NCI-H446 treated with DMSO at 0.1 percent for 48 hours (cell line): ENCODE measurements at places on chromosomes 7 and 10.

DNA sequence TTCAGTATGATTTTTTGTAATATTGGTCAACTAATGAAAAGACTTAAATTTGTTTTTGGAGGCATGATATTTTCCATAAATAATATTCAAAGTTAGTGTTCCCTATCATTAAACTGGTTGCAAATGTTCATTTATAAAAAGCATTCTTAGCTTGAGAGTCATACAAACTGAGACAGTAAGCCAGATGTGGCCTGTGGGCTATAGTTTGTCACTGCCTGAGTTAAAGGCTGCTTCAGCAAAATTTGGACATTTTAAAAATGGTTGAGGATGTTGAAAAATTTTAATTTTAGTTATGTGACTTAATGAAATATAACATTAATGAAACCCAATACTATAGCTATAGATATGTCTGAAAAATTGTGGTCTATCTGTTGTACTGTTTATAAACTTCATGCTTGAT, 180.2 kb upstream of the CACNA2D1 start:
- peak; percentile 44 for DNase-seq

GRCh38 chr10:36669615-36670352, 455.6 kb upstream of the ANKRD30A start:
- no peak for DNase-seq

GRCh38 chr10:69902835-69903535, 101.3 kb downstream of the COL13A1 start:
- no peak for DNase-seq

- DNase-seq: no peak
These were observed 180.5 kb upstream of the ASAH2 start for GRCh38 chr10:50431791-50432190.

GRCh38 chr10:23199768-23200511, 7.8 kb downstream of the PTF1A start:
- DNase-seq: no peak

GRCh38 chr10:68175949-68176348, 56.0 kb downstream of the ATOH7 start:
- DNase-seq: no peak

- DNase-seq: no peak
These were observed 167.0 kb downstream of the FANK1 start for GRCh38 chr10:126063353-126063791.

- DNase-seq: no peak
These were observed 9.4 kb downstream of the MPP7 start for GRCh38 chr10:28293236-28294168.

DNA sequence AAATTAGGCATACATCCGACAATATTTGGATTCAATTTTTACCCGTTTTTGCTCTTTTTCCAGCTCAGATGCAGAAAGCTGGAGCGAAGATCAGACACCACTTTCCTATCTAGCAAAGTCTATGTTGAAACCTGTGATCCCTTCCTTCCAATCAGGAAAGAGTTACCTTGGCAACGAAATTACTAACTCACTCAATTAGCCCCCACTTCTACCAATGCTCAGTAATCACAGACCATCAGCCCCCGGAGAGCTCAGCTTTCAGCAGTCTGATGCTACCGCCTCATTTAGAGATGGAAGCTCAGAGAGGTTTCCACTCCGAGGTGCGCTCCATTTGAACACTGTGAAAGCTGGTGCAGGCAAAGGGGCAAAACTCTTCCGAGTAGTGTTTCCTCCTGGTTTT, 6.7 kb downstream of the FRAT1 start:
- DNase-seq: no peak

- DNase-seq: no peak
These were observed 201.0 kb upstream of the ADARB2 start for GRCh38 chr10:1938317-1938716.

DNA sequence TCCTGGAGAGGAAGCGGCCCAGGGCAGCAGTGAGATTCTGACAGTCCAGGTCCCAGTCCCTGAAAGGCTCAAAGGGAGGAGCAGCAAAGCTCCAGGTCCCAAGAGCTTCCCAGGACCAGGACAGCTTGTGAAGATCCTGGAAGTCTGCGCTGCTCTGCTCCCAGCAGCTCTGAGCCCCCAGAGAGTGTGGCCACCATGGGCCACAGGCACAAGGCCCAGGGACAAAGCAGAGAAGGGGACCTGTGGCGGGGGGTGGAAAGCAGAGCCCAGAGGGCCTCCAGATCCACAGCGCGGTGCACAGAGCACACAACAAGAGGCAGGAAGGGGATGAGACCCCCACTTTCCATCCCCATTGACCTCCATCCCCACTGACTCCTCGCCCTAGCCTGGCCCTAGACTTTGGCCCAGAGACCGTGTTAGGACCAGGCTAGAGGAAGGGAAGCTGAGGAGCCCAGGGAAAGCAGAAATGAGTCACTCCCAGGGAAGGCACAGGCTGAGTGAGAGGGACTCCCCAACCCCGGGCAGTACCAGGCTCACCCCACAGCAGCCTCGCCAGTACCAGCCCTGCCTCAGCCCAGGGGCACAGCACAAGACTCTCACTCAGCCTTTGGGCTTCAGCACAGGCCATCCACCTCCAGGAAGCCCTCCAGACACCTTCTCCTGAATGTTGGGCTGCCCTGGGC, 75.5 kb downstream of the GRID1 start:
- DNase-seq: no peak

- DNase-seq: no peak
These were observed 874.1 kb downstream of the GRM8 start for GRCh38 chr7:126378642-126379041.

DNA sequence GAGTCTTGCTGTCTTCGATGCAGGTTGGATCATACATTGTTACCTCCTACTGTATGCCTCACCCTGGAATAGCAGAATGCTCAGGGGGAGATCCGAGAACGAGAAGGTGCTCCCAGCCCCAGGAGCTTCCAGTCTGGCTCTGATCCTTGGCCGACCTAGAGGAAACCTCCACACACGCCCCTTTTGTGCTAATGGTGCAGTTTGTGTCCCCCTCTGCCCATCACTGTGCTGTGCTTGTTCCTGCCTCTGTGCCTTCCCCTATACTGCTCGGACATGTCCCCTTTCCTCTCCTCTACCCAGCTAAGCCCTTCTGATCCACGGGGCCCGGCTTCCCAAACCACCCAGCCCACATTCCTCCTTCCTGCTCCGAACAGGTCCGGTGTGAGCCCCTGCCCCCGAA, 32.5 kb downstream of the ZNF775 start:
- DNase-seq: no peak

DNA sequence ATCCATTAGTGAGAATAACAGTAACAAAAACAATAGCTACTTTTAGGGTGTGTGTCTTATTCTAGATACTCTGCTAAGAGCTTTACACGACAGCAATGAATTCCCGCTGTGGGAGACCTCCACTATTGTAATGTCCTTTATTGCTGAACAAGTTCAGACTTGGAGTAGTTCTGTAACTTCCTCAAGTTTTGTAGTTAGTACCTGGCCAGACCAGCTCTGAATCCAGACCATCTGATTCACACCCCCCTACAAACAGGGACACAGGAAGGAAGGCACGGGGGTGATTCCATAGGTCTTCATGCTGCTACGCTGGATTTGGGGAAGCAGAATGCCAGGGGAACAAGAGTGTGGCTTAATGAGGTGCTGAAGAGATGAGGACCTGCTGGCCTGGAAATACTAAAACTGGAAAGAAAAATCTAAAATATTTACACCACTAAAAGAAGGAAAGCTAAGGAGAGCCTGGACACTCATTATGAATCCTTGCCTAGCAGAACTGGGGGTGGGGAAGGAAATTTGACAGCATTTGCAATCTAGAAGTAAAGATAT, 194.6 kb upstream of the TMEM72 start:
- DNase-seq: no peak

- DNase-seq: no peak
These were observed 36.2 kb upstream of the PPIF start for GRCh38 chr10:79310911-79311573.

DNA sequence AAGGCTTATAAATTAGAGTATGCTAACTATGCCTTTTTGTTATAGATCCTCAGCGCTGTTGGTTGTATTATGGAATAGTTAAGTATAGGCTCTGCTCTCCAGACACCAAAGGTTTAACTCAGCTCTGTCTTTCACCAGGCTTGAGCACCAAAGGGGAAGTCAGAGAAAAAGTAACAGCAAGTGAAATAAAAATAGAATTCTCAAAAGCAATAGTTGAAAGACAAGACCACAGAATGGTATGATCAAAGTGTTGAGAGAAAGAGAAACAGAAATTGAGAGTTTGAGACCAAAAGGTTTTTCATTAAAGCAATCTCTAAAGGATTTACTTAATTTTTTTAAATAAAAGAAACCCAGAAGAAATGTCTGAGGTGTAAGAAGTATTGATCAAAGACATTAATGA, 529.8 kb upstream of the C7orf33 start:
- DNase-seq: no peak

DNA sequence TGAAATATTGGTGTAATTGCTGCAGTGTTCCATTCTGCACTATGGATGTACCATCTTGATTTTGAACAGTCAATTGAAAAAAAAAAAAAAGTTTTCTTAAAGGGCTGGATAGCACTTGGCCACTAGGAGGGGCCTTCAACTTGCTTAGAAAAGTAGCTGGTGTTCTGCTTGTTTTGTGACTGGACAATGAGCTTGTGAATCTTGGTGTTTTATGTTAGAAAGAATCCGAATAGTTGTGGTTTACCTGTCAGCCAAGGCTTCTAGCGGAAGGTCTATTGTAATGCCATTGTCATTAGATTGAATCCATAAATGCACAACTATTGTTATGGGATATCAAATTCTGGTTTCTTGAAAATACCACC, 77.1 kb downstream of the BMPER start:
- DNase-seq: peak; percentile 56

GRCh38 chr10:63603709-63604445, 82.7 kb downstream of the REEP3 start:
- no peak for DNase-seq

DNA sequence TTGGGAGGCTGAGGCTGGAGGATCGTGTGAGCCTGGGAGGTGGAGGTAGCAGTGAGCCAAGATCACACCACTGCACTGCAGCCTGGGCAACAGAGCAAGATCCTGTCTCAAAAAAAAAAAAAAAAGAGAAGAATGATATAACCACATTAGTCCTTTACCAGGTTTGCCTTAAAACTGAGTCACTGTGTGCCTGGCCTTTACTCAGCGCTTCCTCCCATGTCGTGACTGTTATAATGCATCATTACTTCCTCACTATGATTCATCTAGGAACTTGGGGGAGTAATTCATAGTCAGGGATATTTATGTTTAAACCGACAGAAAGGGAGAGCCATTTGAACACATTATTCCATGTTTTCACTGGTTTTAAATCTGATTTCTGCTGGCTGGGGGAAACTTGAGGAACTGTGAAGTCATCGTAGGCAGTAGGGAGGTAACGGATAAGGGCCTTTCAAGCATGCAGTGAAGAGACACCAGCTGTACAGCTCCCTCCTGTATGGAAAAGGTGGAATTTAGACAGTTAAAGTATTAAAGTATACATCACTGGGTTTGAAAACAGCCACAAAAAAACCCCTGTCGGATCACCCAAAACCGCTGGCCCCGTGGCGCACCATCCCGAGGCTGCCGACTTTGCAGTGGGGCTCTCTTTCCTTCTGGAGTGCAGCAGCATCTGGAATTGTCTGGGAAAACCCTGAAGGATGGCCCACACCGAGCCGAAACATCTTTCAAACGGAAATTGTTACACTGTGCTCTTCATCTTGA, 119.8 kb downstream of the NKX6-2 start:
- DNase-seq: no peak

- no peak for DNase-seq
These were observed 5.3 kb downstream of the CYP3A7 start for GRCh38 chr7:99729486-99730237.

GRCh38 chr7:69892790-69893189, 294.5 kb downstream of the AUTS2 start:
- DNase-seq: no peak

DNA sequence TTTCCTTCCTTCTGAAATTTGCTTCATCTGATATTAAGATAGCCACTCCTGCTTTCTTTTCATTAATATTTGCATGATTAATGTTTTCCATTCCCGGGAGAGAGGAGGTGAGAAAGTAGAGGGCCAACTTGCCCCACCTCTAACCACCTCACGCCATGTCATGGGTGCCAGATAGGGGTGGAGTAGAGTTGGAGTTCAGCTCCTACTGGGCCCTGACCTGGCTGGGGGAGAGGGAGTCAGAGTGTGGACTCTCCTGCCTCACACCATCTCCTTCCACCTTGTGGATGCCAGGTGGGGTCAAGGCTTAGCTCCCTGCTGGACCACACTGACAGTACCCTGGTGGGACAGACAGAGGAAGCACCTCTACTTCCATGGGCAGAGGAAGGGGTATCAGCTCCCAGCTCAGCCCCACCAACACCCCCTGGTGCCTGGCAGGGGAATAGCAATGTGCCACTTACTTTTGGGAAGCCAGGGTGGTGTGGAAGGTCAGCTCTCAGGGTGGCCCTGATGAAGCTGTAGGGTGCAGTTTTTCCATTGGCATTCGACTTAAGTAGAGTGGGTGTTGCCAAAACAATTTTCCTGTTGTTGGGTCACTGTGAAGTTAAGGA, 28.0 kb downstream of the CHST12 start:
- DNase-seq: no peak

DNA sequence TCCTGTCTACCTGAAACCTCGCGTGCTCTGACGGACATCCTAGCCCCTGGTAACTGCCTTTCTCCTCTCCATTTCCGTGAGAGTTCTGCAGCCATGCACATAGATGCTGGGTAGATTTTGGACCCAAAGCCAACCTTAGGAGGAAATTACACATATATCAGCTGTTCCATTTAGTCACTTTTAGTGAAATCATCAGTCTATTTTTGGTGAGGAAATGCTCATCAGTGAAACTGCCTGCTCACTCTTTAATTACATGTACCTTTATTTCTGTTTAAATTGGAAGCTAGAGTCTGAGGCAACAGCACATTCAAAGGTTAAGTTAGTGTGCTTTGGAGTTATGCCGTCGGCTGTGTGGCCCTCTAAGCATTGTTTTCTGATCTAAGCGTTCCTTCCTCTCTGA, 231.3 kb downstream of the WDR37 start:
- DNase-seq: no peak

- DNase-seq: no peak
These were observed 57.2 kb downstream of the TFEC start for GRCh38 chr7:115973406-115973805.

DNA sequence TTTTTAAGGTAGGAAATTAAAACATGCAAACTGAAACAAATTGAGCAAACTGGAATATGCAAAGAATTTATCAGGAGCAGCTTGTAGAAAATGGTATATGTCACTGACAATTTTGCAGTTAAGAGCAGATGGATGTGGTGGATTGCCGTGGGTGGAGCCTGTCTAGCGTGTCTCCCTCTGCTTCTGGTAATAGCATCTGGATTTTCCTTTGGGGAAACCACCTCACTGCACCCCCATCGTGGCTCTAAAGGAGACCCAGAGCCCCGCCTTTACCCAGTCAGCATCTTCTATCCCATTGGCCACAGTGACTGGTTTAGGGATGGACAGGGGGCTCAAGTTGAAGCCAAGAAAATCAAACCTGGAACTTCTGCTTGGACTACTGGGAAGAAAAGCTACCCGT, 142.9 kb downstream of the SVIL start:
- no peak for DNase-seq

- peak; percentile 67 for DNase-seq
These were observed 126.4 kb downstream of the CCDC3 start for GRCh38 chr10:12875100-12875499.
